Cardiac septum (tissue), 1 donor: ENCODE measurements at places on chromosomes 6 and 20. TPM values are rescaled to one million over a fixed set of nuclear protein-coding genes. Genes with fewer than 3 reads are reported as not detected.

The CLPSL1 gene
- total RNA-seq, result not detected

The MRAP2 gene
- total RNA-seq, result 0.48 TPM

The IL17A gene
- not detected for total RNA-seq

The CD83 gene
- total RNA-seq, result 1.7 TPM

The MUC22 gene
- not detected for total RNA-seq

The BEND3 gene
- 2.1 TPM for total RNA-seq

The GSTA5 gene
- total RNA-seq, result not detected

The CAGE1 gene
- total RNA-seq, result not detected

The ADGRB3 gene
- 0.51 TPM for total RNA-seq

DNA sequence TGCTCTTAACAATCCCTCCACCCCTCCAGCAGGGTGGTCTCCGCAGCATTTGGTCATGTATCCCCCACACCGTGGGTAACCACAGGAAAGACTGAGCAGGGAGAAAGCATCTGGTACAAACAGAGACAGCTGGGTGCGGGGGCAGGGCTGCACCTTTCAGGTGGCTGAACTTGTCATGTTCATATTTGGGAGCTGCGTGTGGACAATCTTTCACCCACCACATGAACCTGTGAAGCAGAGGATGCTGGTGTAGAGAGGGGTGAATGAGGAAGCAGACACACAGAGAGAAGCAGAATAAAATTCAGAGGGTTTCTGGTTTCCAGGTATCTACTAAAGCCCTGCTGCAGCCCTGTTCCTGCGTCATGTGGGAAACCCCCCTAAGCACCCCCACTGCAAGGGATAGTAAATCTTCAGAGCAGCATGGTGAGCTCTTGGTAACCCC, 8.9 kb downstream of the GFOD1 start:
- DNase-seq, result no peak

DNA sequence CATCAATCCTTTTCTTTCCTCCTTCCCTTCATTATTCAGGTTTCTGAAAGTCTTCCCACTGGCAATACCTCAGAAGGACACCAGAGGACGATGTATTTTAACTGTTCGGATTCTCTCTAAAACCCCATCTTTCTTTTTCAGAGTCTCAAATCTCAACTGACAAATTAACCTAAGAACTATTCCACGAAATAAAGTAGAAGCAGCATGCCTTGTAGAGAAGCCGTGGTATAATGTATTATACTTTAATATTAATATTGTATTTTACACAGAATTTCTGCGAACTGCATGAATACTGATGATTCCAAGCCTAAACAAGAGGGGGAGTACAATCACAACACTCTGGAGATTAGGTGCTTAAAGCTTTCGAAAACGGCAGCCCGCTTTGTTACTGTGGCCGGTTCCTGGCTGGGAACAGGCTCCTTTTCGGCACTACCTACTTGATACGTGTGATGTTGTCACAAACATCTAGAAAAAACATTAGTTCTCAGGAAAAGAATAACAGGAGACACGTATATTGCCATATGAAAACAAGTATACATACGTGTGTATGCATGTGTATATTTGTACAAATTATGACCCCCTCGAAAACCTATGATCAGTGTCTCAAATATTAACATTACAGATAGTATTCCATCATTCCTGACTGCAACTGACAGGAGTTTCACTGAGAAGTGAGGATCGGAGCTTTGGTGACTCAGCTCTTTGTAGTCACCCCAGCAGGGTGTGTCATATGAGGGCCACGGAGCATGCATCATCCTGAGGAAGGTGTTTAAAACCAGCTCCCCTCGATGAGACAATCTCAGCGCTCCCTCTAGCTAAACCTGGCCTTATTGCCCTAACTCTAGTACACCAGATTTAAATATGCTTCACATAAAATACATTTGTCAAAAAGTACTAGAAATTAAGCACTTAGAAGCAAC, 319.7 kb upstream of the TCF21 start:
- DNase-seq, result no peak

DNA sequence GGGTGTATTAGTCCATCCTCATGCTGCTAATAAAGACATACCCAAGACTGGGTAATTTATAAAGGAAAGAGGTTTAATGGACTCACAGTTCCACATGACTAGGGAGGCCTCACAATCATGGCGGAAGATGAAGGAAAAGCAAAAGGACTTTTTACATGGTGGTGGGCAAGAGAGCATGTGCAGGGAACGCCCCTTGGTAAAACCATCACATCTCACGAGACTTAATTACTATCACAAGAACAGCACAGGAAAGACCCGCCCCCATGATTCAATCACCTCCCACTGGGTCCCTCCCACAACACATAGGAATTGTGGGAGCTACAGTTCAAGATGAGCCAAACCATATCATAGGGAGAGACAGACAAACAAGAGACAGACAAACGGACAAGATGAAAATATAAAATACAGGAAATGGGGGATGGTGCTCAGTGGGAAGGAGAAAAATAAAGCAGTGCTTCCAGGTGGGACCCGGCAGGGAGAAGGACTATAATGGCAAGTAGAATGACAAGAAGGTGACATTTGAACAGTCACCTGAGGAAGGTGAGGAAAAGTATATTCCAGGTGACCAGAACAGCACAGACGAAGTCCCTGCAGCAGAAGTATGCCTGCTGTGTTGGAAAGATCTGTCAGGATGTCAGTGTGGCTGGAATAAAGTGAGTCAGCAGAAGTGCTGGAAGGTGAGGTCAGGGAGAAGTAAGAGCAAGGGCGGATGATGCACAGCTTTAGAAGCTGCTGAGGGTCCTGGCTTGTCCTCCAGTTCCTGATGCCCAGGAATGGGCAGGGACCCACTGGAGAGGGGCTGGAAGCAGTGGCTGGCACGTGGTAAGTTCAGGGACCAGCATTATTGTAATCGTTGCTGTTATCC, 61.1 kb downstream of the SLC2A10 start:
- DNase-seq, result no peak

DNA sequence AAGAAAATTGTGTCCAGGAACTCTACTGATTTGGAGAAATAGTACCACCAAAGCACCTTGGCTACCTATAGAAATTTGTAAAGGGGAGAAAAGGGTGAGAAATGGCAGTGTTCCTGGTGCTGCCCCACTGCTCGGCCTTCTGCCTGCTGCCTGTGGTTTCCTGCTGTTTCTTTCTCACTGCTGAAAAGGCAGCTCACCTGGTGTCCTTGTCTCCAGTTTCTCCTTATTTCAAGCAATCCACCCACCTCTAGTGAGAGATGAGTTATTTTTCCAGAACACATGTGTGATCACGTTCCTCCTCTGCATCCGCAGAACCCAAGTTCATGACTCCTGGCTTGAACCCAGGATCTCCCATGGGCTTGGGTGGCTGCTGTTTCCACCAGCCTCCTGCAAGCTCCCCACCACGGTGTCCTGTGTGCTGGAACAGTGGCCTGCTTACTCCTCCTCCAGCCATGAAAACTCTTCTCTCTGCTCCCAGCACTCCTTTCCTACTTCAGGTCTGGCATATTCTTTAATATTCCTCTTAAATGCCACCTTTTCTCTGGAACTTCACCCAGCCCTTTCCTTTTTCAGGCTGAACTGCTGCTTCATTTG, 48.9 kb downstream of the ELOVL2 start:
- no peak for DNase-seq

DNA sequence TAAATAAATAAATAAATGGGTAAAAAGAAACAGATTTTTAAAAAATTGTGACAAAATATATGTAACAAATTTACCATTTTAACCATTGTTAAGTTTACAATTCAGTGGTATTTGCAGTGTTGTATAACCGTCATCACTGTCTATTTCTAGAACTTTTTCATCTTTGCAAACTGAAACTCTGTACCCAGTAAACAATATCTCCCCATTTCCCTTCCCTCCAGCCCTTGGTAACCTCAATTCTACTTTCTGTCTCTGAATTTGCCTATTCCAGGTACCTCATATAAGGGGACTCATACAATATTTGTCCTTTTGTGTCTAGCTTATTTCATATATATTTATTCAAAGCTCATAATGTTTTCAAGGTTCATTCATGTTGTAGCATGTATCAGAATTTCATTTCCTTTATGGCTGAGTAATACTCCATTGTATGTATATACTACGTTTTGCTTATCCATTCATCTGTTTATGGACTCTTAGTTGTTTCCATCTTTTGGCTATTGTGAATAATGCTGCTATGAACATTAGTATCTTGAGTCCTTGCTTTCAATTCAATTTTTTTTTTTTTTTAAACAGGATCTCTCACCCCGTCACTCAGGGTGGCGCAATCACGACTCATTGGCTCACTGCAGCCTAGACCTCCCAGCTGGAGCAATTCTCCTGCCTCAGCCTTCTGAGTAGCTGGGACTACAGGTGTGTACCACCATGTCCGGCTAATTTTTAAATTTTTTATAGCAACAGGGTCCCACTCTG, 8.9 kb downstream of the MANBAL start:
- no peak for DNase-seq
